Muscle of leg (tissue), 16 donors: ENCODE measurements at places on chromosomes 16 and 17.

DNA sequence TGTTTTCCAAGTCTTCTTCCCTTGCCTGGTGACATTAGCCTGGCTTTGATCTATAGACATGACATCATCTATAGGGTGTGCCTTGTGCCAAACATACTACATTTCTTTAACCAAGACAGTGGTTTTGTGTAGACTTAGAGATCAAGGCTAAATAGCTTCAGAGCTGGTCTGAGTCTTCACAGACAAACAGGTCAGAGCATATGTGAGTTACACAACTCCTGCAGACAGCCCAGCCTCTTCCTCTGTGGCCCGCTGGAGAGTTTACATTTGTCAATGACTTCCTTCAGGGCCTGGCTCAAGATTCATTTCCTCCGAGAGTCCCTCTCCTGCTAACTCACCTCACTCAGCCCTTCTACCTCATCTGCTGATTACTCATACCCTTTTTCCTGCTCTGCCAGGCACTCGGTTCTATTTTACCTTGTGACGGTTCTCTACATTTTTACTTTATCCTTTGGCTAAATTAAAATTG, 73.1 kb upstream of the TANC2 start:
- peak; percentile 79 for DNase-seq

DNA sequence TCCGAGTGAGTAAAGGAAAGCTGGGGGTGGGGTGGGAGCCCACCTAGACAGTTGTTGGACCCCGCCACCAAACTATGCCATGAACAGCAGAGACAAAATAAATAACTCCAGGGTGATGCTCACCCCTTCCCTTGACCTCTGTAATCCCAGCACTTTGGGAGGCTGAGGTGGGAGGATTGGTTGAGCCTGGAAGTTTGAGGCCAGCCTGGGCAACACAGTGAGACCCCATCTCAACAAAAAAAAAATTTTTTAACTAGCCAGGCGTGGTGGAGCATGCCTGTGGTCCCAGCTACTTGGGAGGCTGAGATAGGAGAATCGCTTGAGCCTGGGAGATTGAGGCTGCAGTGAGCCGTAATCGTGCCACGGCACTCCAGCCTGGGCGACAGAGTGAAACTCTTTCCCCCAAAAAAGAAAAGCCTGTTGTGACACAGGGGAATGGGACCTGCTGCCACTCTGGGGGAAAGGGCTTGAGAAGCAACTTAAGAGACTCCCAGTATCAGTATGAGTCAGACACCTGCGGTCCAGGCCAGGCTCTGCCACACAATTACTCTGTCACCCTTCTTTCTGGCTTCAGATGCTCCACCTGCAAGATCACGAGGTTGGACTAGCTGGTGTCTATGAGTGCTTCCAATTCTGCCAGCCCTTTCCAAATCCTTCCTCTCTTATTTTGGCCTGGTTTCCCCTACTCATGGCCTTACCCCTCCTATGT, 5.0 kb downstream of the SGCA start:
- no peak for DNase-seq

GRCh38 chr17:80807882-80808281, 183.8 kb upstream of the CHMP6 start:
- no peak for DNase-seq

DNA sequence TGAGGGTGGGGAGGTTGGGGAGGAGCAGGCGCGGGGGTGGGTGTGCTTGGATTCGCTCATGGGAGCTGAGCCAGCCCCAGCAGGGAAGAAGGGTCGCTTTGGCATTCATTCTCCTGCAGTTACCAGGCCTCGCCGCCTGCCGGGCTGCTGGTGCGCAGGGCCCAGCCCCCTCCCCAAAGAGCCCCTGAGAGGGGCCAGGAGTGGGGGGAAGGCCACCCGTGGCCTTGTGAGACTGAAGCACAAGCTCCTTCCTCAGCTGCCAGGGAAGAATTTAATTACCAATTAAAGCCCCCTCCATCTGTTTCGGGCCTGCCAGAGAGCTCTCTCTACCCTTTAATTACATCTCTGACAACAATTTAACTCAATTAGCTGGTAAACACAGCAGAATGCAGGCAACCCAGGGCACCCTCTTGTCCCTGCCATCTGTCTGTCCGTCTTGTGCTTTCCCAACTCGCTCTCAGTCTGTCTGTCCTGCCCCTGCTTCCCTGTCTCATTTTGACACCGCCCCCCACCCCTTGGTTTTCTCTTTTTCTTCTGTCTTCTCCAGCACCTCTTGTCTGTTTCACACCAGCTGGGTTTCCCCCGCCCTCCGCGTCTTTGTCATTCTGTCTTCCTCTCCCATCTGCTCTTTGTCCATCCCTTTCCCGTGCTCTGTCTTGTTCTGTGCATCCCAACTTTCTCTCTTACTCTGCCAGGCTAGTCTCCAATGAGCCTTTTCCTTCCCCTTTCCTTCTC, 32.7 kb downstream of the CDK5RAP3 start:
- DNase-seq = no peak

- no peak for DNase-seq
Observed at GRCh38 chr16:63744077-63744874, 1377.6 kb downstream of the CDH11 start.

GRCh38 chr17:39738983-39739884, 1.5 kb downstream of the GRB7 start:
- peak; percentile 53 for DNase-seq

DNA sequence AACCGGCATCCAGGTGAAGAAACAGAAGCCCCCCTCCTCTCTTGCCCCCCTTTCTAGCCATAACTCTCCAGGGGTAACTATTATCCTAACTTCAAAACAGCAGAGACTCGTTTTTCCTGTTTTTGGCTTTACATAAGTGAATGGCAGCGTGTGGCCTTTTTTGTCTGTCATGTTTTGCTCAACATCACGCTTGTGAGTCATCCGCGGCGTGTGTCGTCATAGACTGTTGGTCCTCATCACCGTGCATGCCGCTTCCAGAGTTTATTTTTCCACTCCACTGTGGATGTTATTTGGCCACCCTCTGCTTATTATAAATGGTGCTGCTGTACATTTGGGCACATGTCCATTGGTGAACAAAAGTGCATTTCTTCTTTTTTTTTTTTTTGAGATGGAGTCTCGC, 52.6 kb downstream of the ERN1 start:
- DNase-seq = no peak

DNA sequence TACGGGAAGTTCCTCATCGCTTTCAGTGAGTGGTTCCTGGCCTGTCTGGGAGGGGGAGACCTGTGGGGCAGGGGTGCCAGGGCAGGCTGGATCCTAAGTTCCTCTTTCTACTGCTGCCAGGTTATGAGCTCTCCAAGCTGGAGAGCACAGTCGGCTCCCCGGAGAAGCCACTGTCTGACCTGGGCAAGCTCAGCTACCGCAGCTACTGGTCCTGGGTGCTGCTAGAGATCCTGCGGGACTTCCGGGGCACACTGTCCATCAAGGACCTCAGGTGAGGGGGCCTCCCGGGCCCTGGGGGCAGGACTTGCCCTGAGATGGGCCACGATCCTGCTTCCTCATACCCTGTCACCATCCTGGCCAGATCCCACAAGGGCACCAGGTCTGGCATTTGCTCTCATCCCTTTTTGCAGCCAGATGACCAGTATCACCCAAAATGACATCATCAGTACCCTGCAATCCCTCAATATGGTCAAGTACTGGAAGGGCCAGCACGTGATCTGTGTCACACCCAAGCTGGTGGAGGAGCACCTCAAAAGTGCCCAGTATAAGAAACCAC, 5.1 kb downstream of the PRSS8 start:
- DNase-seq = peak; percentile 9

GRCh38 chr17:82973456-82974135, 105.8 kb upstream of the METRNL start:
- DNase-seq = no peak

DNA sequence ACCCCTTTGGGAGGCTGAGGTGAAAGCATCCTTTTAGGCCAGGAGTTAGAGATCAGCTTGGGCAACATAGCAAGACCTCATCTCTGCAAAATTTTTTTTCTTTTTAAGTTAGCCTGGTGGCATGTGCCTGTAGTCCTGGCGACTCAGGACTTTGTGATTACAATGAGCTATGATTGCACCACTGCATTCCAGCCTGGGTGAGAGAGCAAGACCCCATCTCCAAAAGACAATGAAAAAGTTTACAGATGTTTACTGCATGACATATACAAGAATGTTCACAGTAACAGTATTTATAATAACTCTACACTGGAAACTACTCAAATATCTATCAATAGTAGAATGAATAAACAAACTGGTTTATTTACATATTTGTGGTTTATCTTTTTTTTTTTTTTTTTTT, 33.1 kb upstream of the CCL22 start:
- no peak for DNase-seq

DNA sequence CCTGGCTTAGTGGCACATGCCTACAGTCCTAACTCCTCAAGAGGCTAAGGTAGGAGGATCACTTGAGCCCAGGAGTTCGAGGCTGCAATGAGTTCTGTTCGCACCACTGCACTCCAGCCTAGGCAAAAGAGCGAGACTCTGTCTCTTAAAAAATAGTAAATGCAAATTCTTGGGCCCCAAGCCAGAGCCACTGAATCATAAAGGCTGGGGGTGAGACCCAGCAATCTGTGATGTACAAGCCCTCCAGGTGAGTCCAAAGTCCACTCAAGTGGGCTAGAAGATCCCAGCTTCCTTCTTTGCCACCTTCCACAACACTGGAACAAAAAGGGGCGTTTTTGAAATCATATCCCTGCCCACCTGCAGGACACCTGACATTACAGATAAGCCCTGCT, 16.9 kb downstream of the TRIM25 start:
- no peak for DNase-seq
